HFFc6 (cell line): ENCODE measurements at places on chromosomes 4 and X. TPM values are rescaled to one million over a fixed set of nuclear protein-coding genes. Genes with fewer than 3 reads are reported as not detected.

DNA sequence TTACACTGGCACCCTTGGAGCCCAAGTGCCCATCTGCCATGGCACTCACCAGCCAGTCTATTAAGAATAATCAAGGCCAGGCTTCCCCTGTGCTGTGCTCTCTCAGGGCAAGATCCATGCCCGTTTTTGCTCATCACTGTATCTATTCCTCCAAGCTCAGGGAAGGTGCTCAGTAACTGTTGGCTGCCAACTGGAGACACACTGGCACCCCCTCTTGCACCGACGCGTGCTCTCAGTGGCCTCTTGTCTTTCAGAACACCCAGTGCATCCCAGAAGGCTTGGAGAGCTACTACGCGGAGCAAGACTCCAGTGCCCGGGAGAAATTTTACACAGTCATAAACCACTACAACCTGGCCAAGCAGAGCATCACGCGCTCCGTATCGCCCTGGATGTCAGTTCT is 30.1 kb downstream of the NSG1 start:
- H3K27me3 ChIP-seq, result peaks cover 4% of the 10 kb centered on the region
- H3K4me3 ChIP-seq, result no peak overlapping the region
- H3K36me3 ChIP-seq, result peaks cover 38% of the 10 kb centered on the region
- no peak overlapping the region for H3K27ac ChIP-seq

DNA sequence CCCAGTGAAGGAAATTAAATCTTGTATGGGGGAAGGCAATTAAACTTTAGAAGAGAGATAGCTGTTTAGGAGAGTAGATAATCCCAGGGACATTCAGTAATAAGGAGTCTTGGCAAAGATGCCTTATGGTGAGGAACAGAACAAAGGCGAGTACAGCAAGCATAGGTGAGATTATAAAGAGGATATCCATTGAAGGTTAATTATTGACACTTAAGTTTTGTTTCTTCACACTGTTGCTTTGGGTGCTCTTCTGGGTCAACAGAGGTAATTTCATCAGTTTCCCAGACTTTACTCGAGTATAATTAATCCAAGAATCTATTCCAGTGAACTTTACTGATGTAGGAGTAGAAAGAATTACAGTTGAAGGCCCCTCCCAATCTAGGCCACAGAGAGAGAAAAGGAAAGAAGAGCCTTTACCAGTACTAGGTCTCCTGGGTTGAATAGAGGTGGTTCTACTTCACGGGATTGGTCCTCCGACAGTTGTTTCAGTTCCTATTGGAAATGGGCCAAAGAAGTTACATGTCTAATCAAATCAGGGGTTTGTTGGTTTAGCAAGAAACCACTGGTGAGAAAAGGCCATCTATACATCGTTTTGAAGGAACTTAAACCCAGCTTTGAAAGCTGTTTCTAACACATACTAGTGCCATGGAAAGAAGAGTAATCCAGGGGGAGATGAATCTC is 27.2 kb downstream of the EPGN start:
- peaks cover 16% of the 10 kb centered on the region for H3K4me1 ChIP-seq
- no peak for DNase-seq
- H3K36me3 ChIP-seq, result peaks cover 32% of the 10 kb centered on the region
- H3K4me3 ChIP-seq, result no peak overlapping the region
- H3K27me3 ChIP-seq, result no peaks in the 10 kb centered on the region; the same call in 1 of the 2 replicates
- no peak overlapping the region for H3K27ac ChIP-seq

DNA sequence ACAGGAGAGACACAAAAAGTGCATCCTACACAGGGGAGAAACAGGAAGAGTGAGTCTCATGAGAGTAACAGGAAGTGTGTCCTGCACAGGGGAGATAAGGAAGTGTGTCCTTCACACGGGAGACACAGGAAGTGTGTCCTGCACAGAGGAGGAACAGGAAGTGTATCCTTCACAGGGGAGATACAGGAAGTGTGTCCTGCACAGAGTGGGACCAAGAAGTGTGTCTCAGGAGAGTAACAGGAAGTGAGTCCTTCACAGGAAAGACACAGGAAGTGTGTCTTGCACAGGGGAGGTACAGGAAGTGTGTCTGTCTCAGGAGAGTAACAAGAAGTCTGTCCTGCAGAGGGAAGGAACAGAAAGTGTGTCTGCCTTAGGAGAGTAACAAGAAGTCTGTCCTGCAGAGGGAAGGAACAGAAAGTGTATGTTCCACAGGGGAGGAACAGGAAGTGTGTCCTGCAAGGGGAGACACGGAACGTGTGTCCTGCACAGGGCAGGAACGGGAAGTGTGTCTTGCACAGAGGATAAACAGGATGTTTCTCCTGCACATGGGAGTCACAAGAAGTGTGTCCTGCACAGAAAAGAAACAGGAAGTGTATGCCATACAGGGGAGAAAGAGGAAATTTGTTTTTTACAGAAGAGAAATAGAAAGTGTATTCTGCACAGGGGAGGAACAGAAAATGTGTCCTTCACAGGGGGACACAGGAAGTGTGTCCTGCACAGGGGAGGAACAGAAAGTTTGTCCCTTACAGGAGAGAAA is 102.0 kb downstream of the ARSF start:
- peaks cover 5% of the 10 kb centered on the region; the same call in 1 of the 2 replicates for H3K27me3 ChIP-seq
- peak overlapping the region; percentile 69 for H3K27ac ChIP-seq
- H3K4me3 ChIP-seq, result peak overlapping the region; percentile 33; the same call in 1 of the 2 replicates
- H3K4me1 ChIP-seq, result peaks cover 53% of the 10 kb centered on the region
- peaks cover 11% of the 10 kb centered on the region for H3K36me3 ChIP-seq
- DNase-seq, result no peak

- no peak overlapping the region for H3K27ac ChIP-seq
- no peaks in the 10 kb centered on the region for H3K36me3 ChIP-seq
- H3K4me1 ChIP-seq, result no peaks in the 10 kb centered on the region
- DNase-seq, result no peak
- H3K27me3 ChIP-seq, result no peaks in the 10 kb centered on the region; the same call in 1 of the 2 replicates
- H3K4me3 ChIP-seq, result no peak overlapping the region
Measured at GRCh38 chrX:56310581-56310980, 78.4 kb downstream of the KLF8 start.

GRCh38 chr4:168183717-168184571 is 91.6 kb downstream of the ANXA10 start:
- DNase-seq, result peak; percentile 50
- no peaks in the 10 kb centered on the region for H3K27me3 ChIP-seq
- H3K4me3 ChIP-seq, result no peak overlapping the region; the same call in 1 of the 2 replicates
- peaks cover 18% of the 10 kb centered on the region for H3K4me1 ChIP-seq

- no peaks in the 10 kb centered on the region; the same call in 1 of the 2 replicates for H3K36me3 ChIP-seq
- no peaks in the 10 kb centered on the region; the same call in 1 of the 2 replicates for H3K4me1 ChIP-seq
- no peaks in the 10 kb centered on the region; the same call in 1 of the 2 replicates for H3K27me3 ChIP-seq
- DNase-seq, result no peak
- no peak overlapping the region for H3K27ac ChIP-seq
Measured at GRCh38 chr4:66164869-66165268, 494.6 kb upstream of the EPHA5 start.

- H3K36me3 ChIP-seq, result no peaks in the 10 kb centered on the region
- H3K27ac ChIP-seq, result no peak overlapping the region
- no peak overlapping the region for H3K4me3 ChIP-seq
- no peak for DNase-seq
Measured at GRCh38 chr4:139847602-139848001, 182.0 kb downstream of the MGST2 start.

GRCh38 chr4:47690611-47691010 is 147.3 kb downstream of the CORIN start:
- no peaks in the 10 kb centered on the region for H3K4me1 ChIP-seq
- no peaks in the 10 kb centered on the region for H3K36me3 ChIP-seq
- no peak overlapping the region for H3K27ac ChIP-seq
- H3K4me3 ChIP-seq, result no peak overlapping the region
- H3K27me3 ChIP-seq, result peaks cover 12% of the 10 kb centered on the region

- no peaks in the 10 kb centered on the region; the same call in 1 of the 2 replicates for H3K27me3 ChIP-seq
- DNase-seq, result peak; percentile 65
- H3K36me3 ChIP-seq, result no peaks in the 10 kb centered on the region
- H3K4me1 ChIP-seq, result peaks cover 18% of the 10 kb centered on the region
- H3K27ac ChIP-seq, result no peak overlapping the region
- H3K4me3 ChIP-seq, result peak overlapping the region; percentile 66
Measured at GRCh38 chrX:22300130-22300529, 27.4 kb downstream of the CBLL2 start.

GRCh38 chr4:143359644-143360193 is 23.0 kb downstream of the GAB1 start:
- H3K27ac ChIP-seq, result peak overlapping the region; percentile 70
- no peaks in the 10 kb centered on the region; the same call in 1 of the 2 replicates for H3K27me3 ChIP-seq
- peak overlapping the region; percentile 64 for H3K4me3 ChIP-seq
- no peak for DNase-seq

- H3K4me3 ChIP-seq, result no peak overlapping the region
- H3K27ac ChIP-seq, result no peak overlapping the region
- no peaks in the 10 kb centered on the region; the same call in 1 of the 2 replicates for H3K27me3 ChIP-seq
- no peak for DNase-seq
- H3K36me3 ChIP-seq, result no peaks in the 10 kb centered on the region
Measured at GRCh38 chrX:29231800-29232199, 644.6 kb downstream of the IL1RAPL1 start.

GRCh38 chrX:7347465-7347864 is 199.5 kb upstream of the PUDP start:
- 0 out of 2 replicates have a peak, but pooled peaks cover 6% of the 10 kb centered on the region for H3K36me3 ChIP-seq
- no peak overlapping the region for H3K27ac ChIP-seq
- H3K4me1 ChIP-seq, result peaks cover 25% of the 10 kb centered on the region

DNA sequence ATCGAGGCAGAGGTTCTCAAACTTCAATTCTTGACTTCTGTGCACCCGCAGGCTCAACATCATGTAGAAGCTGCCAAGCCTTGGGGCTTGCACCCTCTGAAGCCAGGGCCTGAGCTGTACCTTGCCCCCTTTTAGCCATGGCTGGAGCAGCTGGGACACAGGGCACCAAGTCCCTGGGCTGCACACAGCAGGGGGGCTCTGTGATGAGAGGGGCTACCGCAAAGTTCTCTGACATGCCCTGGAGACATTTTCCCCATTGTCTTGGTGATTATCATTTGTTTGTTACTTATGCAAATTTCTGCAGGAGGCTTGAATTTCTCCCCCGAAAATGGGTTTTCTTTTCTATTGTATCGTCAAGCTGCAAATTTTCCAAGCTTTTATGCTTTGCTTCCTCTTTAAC is 4.9 kb upstream of the MAGEB17 start:
- H3K4me1 ChIP-seq, result peaks cover 25% of the 10 kb centered on the region
- no peaks in the 10 kb centered on the region for H3K27me3 ChIP-seq
- DNase-seq, result no peak
- peak overlapping the region; percentile 17; the same call in 1 of the 2 replicates for H3K27ac ChIP-seq
- no peak overlapping the region for H3K4me3 ChIP-seq

- no peaks in the 10 kb centered on the region; the same call in 1 of the 2 replicates for H3K27me3 ChIP-seq
- H3K4me1 ChIP-seq, result peaks cover 14% of the 10 kb centered on the region
- H3K27ac ChIP-seq, result no peak overlapping the region
- H3K4me3 ChIP-seq, result no peak overlapping the region
- peak; percentile 23 for DNase-seq
Measured at GRCh38 chr4:155966731-155967395, 13.2 kb upstream of the CTSO start.

GRCh38 chrX:151402719-151403390 is 5.8 kb downstream of the VMA21 start:
- no peaks in the 10 kb centered on the region for H3K36me3 ChIP-seq
- H3K4me1 ChIP-seq, result peaks cover 29% of the 10 kb centered on the region
- H3K4me3 ChIP-seq, result no peak overlapping the region
- no peak for DNase-seq
- no peaks in the 10 kb centered on the region for H3K27me3 ChIP-seq

GRCh38 chrX:33855251-33855650 is 276.9 kb downstream of the FAM47A start:
- H3K36me3 ChIP-seq, result no peaks in the 10 kb centered on the region
- no peak for DNase-seq
- H3K4me1 ChIP-seq, result no peaks in the 10 kb centered on the region
- H3K27me3 ChIP-seq, result no peaks in the 10 kb centered on the region
- H3K4me3 ChIP-seq, result no peak overlapping the region

DNA sequence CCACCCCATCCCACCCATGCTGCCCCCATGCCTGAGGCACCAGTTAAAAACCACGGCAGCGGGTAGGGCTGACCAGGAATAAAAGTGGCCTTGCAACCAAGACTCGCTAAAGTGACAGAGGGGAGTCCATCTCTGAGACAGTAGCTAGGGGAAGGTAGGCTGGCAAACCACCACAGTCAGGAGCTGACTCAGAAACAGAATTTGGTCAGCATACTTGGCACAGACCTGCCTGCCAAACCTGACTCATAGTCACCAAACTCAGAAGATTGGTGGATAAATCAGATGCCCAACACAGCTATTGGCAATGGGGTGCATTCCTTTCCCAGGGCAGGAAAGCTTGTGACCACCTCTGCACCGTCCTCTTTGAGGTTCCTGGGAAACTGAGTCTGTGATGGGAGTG is 193.8 kb downstream of the BCOR start:
- peak overlapping the region; percentile 80; the same call in 1 of the 2 replicates for H3K27ac ChIP-seq
- no peaks in the 10 kb centered on the region for H3K36me3 ChIP-seq
- no peaks in the 10 kb centered on the region; the same call in 1 of the 2 replicates for H3K27me3 ChIP-seq
- DNase-seq, result peak; percentile 56
- peaks cover 54% of the 10 kb centered on the region for H3K4me1 ChIP-seq

DNA sequence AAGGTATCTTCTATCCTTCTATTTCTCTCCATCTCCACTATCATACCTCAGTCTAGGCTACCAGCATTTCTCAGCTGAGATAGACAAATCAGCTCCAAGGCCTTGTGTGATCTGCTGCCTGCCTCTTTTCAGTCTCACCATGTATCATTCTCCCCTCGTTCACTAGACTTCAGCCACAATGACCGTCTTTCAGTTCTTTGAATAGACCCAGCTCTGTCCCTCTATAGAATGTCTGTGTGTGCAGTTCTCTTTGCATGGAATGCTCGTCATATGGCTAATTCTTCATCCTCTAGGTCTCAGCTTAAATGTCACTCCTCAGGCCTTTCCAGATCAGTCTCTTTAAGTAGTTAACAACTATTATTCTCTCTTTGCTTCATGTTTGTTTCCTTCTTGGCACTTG is 6.5 kb downstream of the IGBP1 start:
- no peaks in the 10 kb centered on the region; the same call in 1 of the 2 replicates for H3K27me3 ChIP-seq
- no peak overlapping the region for H3K27ac ChIP-seq
- H3K4me1 ChIP-seq, result peaks cover 8% of the 10 kb centered on the region
- peaks cover 12% of the 10 kb centered on the region for H3K36me3 ChIP-seq
- no peak overlapping the region for H3K4me3 ChIP-seq
- no peak for DNase-seq

DNA sequence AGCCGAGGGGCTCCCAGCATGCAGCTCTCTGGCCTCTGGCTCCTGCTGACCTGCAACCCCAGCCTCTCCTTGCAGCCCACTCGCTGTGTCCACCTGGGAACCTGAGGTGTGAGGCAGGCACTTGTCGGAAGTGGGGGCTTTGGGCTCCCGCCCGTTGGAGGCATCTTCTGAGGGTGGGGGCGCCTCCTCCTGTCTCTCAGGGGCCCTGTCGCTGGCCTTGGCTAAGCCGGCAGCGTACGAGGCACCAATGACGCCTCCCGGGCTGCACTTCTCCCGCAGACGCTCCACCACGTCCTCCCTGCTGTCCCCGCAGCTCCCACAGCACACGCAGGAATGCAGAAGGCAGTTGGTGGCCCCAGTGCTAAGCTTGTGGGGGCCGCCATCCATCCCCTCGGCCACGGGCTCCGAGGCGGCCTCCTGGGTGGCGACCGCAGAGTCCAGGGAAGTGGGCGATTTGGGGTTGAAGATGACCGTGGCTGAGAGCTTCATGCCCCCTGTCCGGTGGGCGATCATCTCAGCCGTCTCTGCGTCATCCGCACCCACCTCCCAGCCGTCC is 42.5 kb upstream of the MXD4 start:
- peaks cover 8% of the 10 kb centered on the region for H3K36me3 ChIP-seq
- no peak for DNase-seq
- H3K4me1 ChIP-seq, result no peaks in the 10 kb centered on the region
- no peak overlapping the region for H3K27ac ChIP-seq
- H3K27me3 ChIP-seq, result peaks cover 13% of the 10 kb centered on the region

The BEND4 gene
- not detected in 3 replicates for total RNA-seq

The FHIP1A gene
- total RNA-seq, result 0.48 to 1.3 TPM (median 0.81 TPM) in 3 replicates

The CLDN22 gene
- total RNA-seq, result not detected in 3 replicates

The DCHS2 gene
- total RNA-seq, result not detected in 2 replicates

The GPAT3 gene
- 0.82 to 1.3 TPM (median 0.85 TPM) in 3 replicates for total RNA-seq

The S100G gene
- not detected in 2 replicates for total RNA-seq

The TCP11X1 gene
- not detected in 3 replicates for total RNA-seq

The NAA11 gene
- not detected in 3 replicates for total RNA-seq

The ADH1C gene
- not detected in 2 replicates for total RNA-seq

The COL25A1 gene
- total RNA-seq, result 0.05 TPM in 1 of 3 replicates, not detected in the others

The RAB40A gene
- total RNA-seq, result 0.10 to 0.15 TPM in 2 of 3 replicates, not detected in the other

The CXorf49 gene
- total RNA-seq, result not detected in 3 replicates
